ENCODE measurements at places on chromosomes 7 and 10.

- DNase-seq = no peak
Measured at GRCh38 chr10:47082055-47082784, 171.0 kb downstream of the PTPN20 start.

DNA sequence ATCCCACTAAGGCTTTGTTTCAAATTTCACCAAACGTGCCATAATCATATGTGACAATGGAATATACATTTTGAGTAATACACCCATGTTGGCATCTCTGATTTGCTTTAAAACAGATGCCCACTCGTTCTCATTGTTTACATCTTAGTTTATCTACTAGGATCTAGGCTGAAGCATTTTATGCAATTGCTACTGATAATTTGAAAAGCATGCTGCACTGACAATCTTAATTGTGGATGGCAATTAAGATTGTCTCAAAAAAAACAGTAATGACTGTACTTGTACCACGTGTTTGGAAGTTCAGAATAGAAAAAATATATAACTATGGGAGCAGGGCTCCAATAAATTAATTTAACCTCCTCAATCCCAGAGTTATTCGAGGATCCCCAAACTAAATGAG is 136.8 kb downstream of the CRPPA start:
- no peak for DNase-seq

DNA sequence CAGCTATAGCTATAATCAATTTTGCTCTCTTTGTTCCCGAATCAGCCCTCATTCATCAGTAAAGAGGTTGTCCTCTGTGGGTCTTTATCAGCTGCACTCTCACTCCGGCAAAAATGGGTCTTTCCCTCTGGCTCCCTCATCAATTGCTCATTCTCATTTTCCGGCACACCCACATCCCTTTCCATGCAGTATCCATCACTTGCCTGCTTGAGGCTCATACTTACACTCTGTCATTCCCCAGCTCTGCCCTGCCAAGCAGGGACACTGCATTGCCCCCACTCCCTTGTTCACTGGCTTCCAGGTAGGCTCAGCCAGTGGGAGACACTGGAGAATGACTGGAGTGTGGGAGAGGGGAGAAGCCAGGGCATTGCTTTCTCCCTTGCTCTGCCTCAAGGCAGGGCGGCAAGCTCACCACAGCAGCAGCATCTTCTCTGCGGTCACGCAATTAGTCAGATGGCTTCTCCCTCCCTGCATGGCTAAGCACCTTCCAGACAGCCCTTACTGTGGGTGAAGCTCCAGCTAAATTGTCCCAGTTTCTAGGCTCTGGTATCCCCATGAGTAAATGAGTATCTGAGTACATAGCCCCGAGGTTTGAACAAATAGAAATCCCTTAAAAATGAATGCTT is 470.7 kb upstream of the LRRN3 start:
- no peak for DNase-seq

DNA sequence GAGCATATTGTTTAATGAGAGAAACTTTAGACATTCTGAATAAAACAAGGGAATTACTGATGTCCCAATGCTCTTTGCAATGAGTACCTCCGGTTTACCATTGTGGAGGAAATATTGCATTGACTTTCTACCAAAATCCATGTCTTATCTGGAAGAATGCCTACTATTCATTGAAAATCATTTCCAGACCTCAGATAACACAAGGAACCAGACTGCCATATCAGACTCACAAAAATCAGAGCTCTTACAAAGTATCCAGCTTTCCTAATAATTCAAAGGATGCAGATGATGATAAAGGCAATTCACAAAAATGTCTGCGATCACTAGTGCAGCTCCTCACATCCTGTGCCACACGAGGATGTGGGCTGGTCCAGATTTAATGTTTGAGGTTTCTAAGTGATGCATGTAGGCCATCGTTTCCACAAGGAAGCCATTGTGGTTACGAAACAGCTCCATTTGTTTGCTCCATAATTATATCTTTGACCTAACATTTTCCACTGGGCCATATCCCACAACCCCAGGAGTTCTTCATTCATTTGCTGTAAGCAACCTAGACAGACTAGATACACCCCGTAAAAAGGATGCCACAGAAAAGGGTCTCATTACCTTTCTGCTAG is 831.1 kb upstream of the C7orf33 start:
- no peak for DNase-seq

DNA sequence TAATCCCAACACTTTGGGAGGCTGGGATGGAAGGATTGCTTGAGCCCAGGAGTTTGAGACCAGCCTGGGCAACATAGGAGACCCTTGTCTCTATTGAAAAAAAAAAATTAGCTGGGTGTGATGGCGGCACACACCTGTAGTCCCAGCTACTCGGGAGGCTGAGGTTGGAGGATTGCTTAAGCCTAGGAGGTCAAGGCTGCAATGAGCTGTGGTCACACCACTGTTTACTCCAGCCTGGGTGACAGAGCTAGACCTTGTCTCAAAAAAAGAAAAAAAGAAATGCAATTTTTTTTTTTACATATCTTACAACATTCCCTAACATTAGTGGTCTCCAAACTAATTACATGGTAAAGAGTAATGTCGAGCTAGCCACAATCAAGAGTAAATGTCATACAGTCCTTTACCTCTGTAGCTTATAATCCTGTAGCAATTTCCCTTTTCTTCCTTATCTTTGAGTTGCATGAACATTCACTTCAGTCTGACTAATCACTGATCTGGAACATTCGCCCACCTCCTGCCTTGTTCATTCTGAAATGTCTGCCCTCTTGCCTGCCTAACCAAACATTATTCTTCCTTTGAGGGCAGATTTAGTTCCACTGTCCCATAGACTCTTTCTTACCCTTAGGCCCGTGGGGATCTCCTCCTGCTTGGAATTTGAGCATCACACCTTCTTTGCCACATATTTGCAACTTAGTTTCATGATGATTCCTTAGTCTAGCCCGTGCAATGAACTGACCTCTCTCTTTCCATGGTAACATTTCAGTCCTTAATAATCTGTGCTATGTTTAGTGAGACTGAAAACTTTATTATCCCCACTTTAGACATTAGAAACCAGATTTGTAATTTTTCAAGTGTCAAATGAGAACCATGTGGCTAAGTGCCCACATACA is 4.8 kb upstream of the VCL start:
- DNase-seq = no peak

DNA sequence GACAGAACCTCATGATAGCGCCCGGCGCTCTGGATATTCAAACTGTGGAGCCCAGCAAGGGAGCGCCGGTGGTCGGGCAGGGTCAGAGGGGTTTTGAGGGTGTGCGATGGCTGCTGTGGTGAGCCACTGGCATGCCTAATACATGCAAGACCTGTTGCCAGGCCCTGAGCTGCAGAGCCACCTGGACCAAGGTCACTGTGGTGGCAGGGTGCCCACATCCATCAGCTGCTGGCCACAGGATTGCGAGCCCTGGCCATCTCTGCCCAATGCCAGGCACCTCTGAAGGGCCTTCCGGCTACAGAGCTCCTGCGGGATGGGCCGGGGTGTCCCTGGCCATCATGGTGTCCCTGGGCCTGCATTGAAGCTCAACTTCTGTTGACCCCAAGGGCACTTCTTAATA is 123.0 kb upstream of the TNRC18 start:
- DNase-seq = no peak

DNA sequence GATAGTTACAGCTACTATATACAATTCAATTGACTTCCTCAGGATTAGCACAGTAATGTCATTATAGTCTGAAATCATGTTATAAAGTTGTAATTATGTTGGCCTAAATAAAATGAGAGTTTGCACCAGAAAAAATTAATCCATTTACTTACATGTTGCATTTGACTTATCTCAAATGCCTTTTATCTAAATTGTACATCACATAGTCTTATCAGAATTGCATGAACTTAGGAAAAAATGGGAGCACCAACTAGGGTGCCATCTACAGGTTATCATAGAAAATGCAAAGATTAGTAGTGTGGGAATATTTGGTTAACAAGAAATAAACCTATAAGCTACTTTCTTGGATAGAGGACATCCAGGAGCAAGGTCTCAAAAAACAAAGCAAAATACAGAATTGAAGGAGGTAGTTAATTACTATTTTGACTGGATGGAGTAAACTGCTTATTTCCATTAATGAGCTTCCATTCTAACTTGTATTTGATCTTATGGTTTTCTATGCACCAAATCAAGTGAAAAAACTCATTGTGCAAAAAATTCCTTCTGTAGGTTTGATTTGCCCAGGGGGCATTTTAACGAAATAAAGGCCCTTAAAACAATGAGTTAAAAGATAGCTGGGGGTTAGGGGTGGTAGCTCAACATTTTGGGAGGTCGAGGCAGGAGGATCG is 60.0 kb upstream of the ORC5 start:
- DNase-seq = peak; percentile 75

Measured in NCI-H1694 treated with DMSO at 0.1 percent for 48 hours (cell line).